Activated CD8-positive, alpha-beta memory T cell treated with anti-CD3 and anti-CD28 coated beads for 1 hour (primary cell): ENCODE measurements at places on chromosomes 5 and 9.

- no peak for DNase-seq
Observed at GRCh38 chr5:8633259-8633658, 764.3 kb downstream of the MTRR start.

DNA sequence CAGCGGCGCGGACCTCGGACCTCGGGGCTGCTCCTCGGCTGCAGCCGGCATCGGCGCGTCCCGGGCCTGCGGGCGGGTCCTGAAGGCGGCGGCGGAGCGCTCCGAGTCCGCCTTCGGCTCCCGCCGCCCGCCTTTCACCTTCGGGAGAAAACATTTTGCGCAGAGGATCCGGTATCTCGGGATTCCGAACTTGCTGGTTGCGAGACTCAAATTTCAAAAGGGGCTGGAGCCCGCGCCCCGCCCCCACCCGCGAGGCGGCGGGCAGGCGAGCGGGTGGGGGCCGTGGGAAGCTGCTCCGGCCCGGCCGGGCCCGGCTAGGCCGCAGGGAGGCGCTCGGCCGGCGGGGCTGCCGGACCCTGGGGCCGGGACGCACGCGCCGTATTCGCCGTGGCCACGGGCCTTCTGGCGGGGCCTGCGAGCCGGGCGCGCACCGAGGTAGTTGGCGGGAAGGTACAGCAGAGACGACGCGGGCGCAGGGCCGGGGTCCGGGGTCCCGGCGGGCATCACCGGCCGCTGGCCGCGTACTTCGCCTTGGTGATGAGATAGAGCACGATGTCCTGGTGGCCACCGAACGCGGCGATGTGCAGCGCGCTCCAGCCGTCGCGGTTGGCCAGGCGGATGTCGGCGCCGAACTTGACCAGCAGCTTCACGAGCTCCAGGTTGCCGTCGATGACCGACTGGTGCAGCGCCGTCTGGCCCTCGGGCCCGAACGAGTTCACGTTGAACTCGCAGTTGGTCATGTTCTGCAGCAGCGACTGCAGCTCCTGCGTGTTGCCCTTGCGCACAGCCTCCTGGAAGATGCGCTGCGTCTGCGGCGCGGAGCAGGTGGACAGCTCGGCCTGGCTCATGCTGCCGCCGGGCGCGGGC, 757 bp downstream of the NRARP start:
- DNase-seq = no peak

DNA sequence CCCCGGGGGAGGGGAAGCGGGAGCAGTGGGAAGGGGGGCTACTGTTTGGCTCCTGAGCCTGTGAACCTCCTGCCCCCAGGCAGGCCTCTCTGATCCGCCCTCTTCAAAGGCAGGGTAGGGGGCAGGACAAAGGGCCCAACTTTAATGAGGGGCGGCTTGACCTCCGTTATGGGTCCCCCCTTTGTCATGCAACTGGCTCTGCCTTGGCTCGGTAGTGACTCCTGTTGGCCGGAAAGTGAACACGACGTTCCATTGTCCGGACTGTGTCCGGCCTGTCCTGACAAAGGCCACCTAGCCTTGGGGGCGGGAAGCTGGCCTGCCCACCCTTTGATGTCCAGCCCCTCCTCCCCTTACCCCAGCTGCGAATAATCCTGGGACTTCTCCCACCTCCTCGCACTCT, 1.3 kb downstream of the CDX1 start:
- no peak for DNase-seq

DNA sequence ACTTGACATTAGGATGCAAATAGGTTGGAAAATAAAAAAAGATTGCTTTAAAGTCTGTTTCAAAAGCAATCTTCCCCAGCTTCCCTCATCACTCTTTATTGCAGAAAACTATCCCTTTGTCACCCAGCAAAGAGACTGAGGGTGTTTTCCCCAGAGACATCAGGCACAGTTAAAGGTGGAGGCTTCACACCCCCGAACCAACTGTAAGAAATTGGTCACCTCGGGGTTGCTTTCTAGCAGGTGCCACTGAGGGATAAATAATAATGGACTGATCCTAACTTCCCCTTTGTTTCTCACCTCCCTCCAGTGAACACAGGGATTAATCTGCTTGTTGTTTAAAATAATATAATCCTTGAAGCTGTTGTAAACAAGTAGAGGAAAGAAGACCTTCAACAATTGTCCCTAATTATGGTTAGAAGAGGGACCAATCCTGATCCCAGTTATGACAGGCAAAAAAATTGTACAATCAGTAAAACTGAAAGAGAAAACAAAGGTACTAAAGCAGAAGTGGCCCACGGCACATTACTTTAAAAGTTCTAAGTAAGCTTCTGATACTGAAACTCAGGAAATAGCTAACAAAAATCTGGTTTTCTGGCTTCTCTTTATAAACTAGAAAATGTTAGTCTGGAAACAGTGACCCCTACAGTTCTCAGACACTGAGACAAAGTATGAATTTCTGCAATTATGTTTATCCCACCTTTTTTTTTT, 6.6 kb upstream of the PCSK1 start:
- no peak for DNase-seq

DNA sequence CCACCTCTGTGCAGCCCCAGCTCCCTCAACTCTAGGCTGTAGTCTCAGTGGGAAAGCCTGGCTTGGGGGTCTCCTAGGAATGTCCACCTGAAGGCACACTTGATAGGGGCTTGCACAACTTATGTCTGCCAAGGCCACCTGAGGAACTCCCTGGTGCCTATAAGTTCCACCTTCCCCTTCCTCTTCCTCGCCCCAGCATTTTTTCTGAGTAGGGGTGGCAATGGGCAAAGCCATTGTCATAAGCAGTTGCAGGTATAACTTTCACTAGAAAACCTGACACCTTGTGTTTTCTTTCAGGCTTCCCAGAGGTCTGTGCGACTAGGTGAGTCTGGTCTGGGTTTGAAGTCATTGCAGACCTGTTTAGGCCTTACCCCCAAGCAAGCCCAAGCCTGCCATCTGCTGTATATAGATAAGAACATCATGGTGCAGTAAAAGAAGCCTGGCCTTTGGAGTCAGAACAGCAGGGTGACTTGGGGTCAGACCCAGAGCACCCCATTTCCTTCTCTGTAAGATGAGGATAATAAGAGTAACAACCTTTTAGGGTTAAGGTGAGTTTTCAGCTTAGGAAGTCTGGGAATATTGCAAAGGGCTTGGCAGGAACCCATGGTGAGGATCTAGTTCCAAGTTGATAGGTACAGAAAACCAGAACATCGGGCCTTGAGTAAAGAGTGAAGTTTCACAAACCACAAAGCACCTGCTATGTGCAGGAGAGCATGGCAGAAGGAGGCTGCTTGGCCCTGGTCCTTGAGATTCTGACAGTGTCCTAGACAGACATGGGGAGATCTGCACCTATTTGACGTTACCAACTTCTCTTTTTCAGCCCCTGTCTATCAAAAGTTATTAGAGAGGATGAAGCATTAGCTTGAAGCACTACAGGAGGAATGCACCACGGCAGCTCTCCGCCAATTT, 33.8 kb downstream of the TGFBI start:
- DNase-seq = no peak

DNA sequence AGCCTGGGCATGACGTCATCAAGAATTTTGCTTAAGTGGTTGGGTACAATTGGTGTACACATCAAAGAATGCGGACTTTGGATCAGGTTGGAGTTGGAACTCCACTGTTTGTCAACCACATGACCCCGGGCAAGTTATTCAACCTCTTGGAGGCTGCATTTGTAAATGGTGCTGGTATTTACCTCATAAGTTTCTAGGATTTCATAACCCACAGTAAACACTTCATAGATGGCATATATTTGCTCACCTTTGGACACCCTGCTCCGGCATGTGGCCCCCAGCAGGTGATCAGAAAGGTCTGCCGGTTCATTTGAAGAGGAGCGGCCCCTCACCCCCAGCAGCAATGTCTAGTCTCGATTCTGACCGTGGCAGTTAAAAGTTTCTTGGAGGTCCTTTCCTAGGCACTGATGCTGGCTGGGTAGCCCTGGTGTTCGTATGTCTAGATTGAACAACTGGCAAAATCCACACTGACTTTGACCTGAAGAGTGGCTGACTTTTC, 60.6 kb downstream of the IL6ST start:
- no peak for DNase-seq
